HFF-Myc (cell line): ENCODE measurements at places on chromosomes 2 and 18.

DNA sequence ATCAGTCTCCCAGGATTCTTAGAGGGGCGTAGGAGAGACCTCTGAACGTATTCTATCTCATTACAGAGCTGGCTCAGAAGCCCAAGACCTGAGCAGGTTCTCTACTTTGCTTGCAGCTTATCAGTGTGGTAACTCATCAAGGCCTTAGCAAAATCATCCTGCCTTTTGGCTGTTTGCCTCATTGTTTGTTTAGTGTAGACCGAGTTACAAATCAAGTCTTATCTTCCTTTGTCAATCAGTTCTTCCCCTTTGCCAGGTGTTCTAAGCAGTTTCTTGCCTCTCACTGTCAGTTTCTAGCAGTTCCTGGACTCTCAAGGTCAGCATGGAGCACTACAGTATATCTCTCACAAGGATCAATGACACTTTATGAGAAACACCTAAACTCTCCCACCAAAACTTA, 30.9 kb upstream of the NAB1 start:
- DNase-seq = no peak

GRCh38 chr2:219277703-219278654, 1.2 kb upstream of the DNAJB2 start:
- no peak for DNase-seq

GRCh38 chr2:227020416-227020815, 143.6 kb downstream of the COL4A4 start:
- no peak for DNase-seq

DNA sequence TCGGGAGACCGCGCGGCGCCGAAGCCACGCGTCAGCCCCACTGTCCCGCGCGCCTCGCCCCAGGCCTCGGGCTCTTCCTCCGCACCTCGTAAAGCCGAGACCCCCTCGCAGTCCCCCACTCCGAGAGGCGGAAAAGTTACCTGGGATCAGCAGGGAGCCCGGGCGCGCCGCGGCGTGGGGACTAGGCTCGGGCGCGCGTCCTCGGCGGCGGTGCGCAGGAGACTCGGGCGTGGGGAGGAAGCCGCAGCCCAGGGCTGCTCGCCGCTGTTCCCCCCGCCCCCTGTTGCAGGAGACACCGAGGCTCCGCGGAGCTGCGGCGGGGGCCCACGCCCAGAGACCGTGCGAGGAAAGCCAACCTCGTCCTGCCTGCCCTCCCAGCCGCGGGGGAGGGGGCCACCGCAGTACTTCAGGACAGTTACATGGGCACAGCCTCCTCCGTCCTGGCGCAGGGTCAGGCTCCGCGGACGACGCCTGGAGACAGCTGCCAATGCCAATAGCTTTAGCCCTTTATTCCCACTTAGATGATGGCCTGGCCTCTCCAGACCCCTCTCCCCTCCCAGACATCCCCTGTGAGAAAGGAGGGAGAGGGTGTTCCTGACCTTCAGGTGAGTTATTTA, at the start of gene EPB41L3:
Gene EPB41L3, minus strand, starts transcription at position 225 of the 617 bp plus-strand sequence. CDS start 54,814 bp downstream, outside the sequence.
- DNase-seq = no peak

GRCh38 chr18:2471523-2471922, 99.8 kb downstream of the METTL4 start:
- no peak for DNase-seq

- DNase-seq = peak; percentile 97
Observed at GRCh38 chr18:49849331-49850217, 36.2 kb upstream of the ACAA2 start.

GRCh38 chr2:85106489-85107180, 26.6 kb upstream of the TCF7L1 start:
- no peak for DNase-seq

GRCh38 chr2:158656492-158657229, 138.5 kb upstream of the DAPL1 start:
- no peak for DNase-seq

GRCh38 chr2:81876624-81877023, 1572.1 kb upstream of the LRRTM1 start:
- DNase-seq = no peak

DNA sequence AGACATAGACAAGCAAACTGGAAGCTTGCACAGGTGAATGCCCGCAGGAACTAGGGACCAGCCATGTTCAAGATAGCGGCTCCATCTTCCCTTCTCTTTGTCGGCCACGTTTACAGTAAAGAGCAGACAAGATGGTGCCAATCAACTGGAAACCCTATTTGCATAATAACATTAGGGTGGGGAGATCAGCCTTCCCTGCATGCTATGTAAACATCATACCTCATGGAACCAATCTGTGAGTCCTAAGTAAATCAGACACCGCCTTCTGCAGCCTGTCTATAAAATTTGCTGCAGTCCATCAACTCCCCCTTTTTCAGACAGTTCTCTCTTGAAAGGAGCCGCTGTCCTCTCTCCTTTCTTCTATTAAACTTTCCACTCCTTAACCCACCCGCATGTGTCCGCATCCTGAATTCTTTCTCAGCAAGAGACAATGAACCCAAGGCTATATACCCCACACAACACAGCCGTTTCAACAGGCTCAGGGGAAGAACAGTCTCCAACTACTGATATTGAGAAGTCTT, 384.4 kb downstream of the EIPR1 start:
- DNase-seq = no peak

- DNase-seq = no peak
Observed at GRCh38 chr18:21650311-21650710, 38.2 kb downstream of the SNRPD1 start.

- DNase-seq = no peak
Observed at GRCh38 chr2:24492421-24493279, 1.6 kb downstream of the NCOA1 start.

- DNase-seq = no peak
Observed at GRCh38 chr2:383888-384287, 96.0 kb upstream of the ALKAL2 start.

DNA sequence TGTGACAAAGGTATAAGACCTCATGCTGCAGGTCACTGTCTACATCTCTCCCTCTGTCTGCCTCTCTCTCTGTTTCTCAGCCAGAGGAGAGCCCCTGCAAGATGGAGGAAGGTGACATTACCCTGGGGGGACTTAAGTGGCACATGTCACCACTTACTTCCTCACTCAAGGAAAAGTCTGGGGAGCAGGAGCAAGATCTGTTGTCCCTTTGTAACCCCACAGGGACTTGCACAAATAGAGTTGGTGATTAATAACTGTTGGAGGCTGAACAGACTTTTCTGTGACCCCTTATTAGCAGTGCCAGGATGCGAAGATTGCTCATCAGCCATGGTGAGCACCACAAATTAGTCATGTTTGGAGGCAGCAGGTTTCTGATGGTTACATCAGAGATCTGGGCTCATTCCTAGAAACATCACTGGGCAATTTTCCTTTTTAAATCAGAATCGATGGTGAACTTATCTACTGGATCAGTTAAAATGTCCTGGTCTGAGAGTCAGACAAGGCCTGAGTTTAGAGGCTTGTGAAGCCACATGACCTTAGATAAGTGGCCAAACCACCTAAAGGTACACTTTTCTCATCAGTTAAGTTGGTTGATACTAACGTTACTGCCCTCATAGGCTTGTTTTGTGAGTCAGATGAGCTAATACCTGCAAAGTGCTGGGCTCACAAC, 81.2 kb upstream of the LTBP1 start:
- no peak for DNase-seq

- no peak for DNase-seq
Observed at GRCh38 chr2:205439621-205440020, 242.7 kb upstream of the NRP2 start.

GRCh38 chr2:58620093-58620492, 379.0 kb upstream of the FANCL start:
- no peak for DNase-seq
